ENCODE measurements at places on chromosomes 16 and 17. TPM values are rescaled to one million over a fixed set of nuclear protein-coding genes. Genes with fewer than 3 reads are reported as not detected.

DNA sequence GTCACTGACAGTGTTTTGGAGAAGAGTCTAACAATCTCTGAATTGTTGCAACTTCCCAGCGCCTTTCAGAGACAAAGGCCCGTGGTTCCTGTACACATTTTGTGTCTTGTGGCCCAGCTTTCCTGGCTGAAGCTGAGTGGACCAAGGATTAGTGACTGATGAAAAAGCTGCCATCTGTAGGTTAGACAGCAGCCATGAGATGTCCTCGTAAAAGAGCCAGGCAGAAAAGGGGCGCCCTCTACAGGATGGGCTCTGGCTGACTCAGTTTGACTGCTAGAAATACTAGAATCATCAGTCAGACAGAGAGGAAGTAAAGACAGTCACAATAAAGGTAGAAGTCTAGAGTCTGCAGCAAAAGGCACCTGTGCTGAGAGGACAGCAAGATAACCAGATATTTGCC, 26.5 kb upstream of the NF1 start:
- no peak overlapping the region for H3K27ac ChIP-seq
- no peaks in the 10 kb centered on the region for H3K36me3 ChIP-seq
- no peaks in the 10 kb centered on the region for H3K27me3 ChIP-seq
- H3K4me3 ChIP-seq: no peak overlapping the region

The ASPA gene
- not detected for polyA plus RNA-seq

The SCGB1C2 gene
- not detected for polyA plus RNA-seq

- H3K4me3 ChIP-seq: no peak overlapping the region
- DNase-seq: no peak
- H3K36me3 ChIP-seq: no peaks in the 10 kb centered on the region
- H3K27ac ChIP-seq: no peak overlapping the region
Measured at GRCh38 chr17:56739376-56739775, 94.3 kb downstream of the C17orf67 start.

- peaks cover 6% of the 10 kb centered on the region for H3K27me3 ChIP-seq
- H3K4me1 ChIP-seq: peaks cover 49% of the 10 kb centered on the region
- no peak overlapping the region for H3K27ac ChIP-seq
- no peak for DNase-seq
- no peaks in the 10 kb centered on the region for H3K36me3 ChIP-seq
Measured at GRCh38 chr16:88768071-88768783, 16.8 kb downstream of the PIEZO1 start.

DNA sequence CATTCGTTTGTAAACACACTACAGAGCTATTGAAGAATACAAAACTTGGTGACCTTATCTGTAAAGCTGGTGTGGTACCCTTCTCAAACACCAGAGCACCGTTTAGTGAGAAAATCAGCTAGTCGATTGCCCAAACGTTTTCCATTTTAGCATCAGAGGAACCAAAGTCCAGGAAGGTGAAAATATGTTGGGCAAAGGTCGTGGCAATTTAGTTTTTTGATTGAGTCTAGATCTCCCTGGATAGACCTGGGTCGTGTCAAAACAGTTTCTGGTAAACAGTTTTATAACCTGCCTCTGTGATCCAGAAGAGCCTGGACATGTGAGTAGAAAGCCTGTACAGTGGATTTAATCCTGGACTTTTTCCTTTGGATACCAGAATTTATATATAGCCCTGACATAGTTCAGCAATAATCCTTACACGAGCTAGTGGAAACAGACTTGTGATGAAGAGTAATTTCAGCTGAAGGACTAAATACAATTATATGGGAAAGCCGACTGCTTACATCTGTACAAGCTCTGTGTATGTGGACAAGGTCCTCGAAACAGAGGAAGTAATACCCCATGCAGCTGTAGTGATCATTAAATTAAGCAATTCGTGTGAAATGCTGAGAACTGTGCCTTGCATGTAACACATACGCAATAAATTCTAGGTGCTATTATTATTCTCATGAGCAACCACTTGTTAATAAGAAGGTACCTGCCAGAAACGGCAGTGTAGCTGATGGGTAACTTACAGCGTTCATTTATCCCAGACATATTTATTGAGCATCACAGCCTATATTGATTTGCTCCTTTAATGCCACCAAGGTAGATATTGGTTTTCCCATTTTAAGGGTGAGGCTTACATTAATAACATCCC, 72.5 kb downstream of the MAP2K6 start:
- no peak overlapping the region for H3K27ac ChIP-seq
- H3K4me3 ChIP-seq: no peak overlapping the region
- no peak for DNase-seq
- H3K36me3 ChIP-seq: peaks cover 8% of the 10 kb centered on the region

The HCRT gene
- not detected for polyA plus RNA-seq
